NCI-H460 (cell line): ENCODE measurements at places on chromosomes 6 and 20. TPM values are rescaled to one million over a fixed set of nuclear protein-coding genes. Genes with fewer than 3 reads are reported as not detected.

DNA sequence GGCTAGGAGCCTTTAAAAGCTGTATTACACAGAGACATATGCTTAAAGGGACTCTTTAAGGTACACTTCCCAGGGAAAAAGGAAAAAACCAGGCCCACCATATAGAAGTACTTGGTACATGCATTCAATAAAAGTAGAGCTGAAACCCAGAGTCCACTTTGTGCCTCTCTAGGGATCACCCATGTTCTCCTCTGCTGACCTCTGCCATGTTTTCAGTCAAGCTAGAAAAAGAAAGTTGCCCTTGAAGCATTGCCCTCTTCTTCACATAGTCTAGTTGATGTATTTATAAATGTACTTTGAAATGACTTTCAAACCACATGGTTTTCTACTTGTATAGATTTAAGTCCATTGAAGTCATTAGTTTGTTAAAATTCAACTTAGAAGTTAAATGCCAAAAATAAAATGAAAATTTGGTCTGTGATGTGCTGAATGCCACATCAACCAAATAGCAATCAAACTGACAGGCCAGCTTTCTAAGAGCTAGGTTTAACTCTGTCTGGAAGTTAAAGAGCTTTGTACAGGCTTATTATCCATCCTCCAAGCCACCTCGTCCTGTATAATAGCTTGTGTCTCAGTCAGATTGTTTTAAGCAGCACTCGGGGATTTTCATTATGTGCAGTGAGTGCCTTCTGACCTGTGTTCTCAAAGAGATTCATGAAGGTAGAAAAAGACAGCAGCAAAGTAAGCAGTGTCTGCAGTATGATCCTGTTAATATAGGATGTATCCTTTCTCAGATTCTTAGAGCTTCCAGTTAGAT, 238.6 kb upstream of the PLN start:
- no peak for DNase-seq

GRCh38 chr6:19551611-19552010, 285.6 kb upstream of the ID4 start:
- no peak for DNase-seq

DNA sequence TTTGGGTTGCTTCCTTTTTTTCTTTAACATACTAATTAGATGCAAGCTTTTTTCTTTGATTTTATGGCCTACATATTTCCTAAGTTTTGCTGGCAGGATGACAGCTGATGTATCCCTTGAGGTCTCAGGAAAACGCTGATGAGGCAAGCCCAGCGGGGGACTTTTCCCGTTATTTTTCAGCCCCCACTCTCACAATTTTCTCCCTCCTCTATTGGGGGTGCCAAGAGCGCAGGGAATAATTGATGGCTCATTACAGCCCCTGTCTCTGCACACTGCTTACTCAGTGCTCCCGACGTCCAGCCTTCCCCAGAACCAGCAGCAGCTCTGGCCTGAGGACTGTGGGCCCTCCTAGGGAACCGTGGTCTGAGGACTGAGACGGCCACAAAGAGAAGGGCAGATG, 38.6 kb upstream of the VSTM2L start:
- DNase-seq = no peak

GRCh38 chr6:113330636-113330946, 526.6 kb upstream of the MARCKS start:
- DNase-seq = no peak

Gene OR2H2
- total RNA-seq = not detected in 2 replicates

Gene NRSN2
- 16.3 and 26.4 TPM in 2 replicates for total RNA-seq
